ENCODE measurements at places on chromosomes 4 and X. TPM values are rescaled to one million over a fixed set of nuclear protein-coding genes. Genes with fewer than 3 reads are reported as not detected.

S100P gene
- total RNA-seq: 90.8 TPM

DTHD1 gene
- not detected for total RNA-seq

TMSB15C gene
- 0.22 TPM for total RNA-seq

GYG2 gene
- 6.0 TPM for total RNA-seq

EGFL6 gene
- not detected for total RNA-seq

ASB12 gene
- total RNA-seq: not detected

GPR173 gene
- total RNA-seq: not detected

FAAH2 gene
- 0.06 TPM for total RNA-seq

ZBTB33 gene
- total RNA-seq: 12.3 TPM

FGB gene
- total RNA-seq: 22.1 TPM

NKAP gene
- 5.8 TPM for total RNA-seq

HHIP gene
- total RNA-seq: 0.76 TPM

DKC1 gene
- 150 TPM for total RNA-seq

ZFP42 gene
- not detected for total RNA-seq

FRG1 gene
- 37.9 TPM for total RNA-seq

MAGEA3 gene
- 3.9 TPM for total RNA-seq

USP17L20 gene
- not detected for total RNA-seq

NOA1 gene
- total RNA-seq: 15.3 TPM

PPARGC1A gene
- total RNA-seq: 0.03 TPM

FMR1NB gene
- total RNA-seq: not detected

SATL1 gene
- total RNA-seq: not detected

ZNF182 gene
- total RNA-seq: 4.2 TPM

BEND4 gene
- 0.01 TPM for total RNA-seq

All from A549 treated with dexamethasone at 1 μM for 4 hours (cell line).